ENCODE measurements at places on chromosomes 12 and 14. TPM values are rescaled to one million over a fixed set of nuclear protein-coding genes. Genes with fewer than 3 reads are reported as not detected.
A peak's percentile ranks its signal among the peaks of the same experiment; 100 is the strongest.

GRCh38 chr12:112183141-112184021, 58.0 kb downstream of the TRAFD1 start:
- no peak for DNase-seq
- peaks cover 28% of the 10 kb centered on the region for H3K4me1 ChIP-seq
- no peaks in the 10 kb centered on the region for H3K27me3 ChIP-seq

- no peak overlapping the region for H3K4me3 ChIP-seq
- peak; percentile 7 for DNase-seq
- H3K27me3 ChIP-seq: no peaks in the 10 kb centered on the region
Observed at GRCh38 chr14:95727056-95727700, 13.3 kb upstream of the TCL1A start.

DNA sequence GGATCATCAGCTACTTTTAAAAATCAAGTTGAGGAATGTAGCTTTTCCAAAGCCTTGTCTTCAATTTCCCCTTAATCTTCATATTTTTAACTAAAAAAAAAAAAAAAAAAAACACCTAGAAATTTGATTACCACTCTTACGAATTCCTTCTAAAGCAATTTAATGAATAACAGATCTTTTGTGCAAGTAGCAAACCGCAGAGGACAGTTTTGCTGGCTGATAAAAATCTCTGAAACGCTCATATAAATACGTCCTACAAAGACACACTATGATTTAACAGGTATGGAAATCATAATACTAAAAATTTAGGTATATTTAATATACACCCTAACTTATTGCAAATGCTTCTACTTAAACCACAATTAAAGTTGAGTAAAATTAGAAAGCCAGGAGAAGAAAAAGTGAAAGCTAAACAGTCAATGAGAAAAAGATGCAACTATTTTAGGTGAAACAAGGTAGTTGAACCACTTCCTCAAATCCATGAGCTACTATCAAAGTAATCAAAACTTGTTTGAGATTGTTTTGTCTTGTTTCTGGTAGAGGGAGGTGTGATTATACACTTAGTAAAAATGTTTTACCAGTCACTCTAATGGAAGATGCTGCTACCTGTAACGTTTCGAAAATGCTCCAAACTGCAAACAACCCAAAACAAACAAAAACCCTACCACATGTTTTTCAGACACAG, 2.2 kb downstream of the PAWR start:
- peak overlapping the region; percentile 52 for H3K4me3 ChIP-seq
- no peaks in the 10 kb centered on the region for H3K36me3 ChIP-seq
- DNase-seq: no peak
- H3K27ac ChIP-seq: peak overlapping the region; percentile 47

DNA sequence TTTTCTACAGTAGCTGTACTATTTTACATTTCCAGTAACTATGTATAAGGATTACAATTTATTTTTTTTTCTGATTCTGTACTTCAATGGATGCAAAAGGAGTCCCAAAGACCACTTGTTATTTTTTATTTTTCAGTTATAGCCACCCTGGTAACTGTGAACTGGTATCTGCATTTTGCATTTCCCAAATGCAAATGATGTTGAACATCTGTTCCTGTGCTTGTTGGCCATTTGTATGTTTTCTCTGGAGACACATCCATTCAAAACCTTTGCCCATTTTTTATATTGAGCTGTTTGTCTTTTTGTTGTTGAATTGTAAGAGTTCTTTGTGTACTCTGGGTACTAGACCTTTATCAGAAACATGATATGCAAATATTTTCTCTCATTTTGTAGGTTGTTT, 485.6 kb downstream of the LRIG3 start:
- DNase-seq: no peak
- no peaks in the 10 kb centered on the region for H3K36me3 ChIP-seq
- no peaks in the 10 kb centered on the region for H3K4me1 ChIP-seq
- no peaks in the 10 kb centered on the region for H3K27me3 ChIP-seq
- H3K4me3 ChIP-seq: no peak overlapping the region

GRCh38 chr14:61661471-61662400, 33.6 kb upstream of the HIF1A start:
- DNase-seq: no peak
- H3K27ac ChIP-seq: no peak overlapping the region
- no peaks in the 10 kb centered on the region for H3K27me3 ChIP-seq
- no peak overlapping the region for H3K4me3 ChIP-seq
- no peaks in the 10 kb centered on the region for H3K36me3 ChIP-seq
- H3K4me1 ChIP-seq: no peaks in the 10 kb centered on the region

DNA sequence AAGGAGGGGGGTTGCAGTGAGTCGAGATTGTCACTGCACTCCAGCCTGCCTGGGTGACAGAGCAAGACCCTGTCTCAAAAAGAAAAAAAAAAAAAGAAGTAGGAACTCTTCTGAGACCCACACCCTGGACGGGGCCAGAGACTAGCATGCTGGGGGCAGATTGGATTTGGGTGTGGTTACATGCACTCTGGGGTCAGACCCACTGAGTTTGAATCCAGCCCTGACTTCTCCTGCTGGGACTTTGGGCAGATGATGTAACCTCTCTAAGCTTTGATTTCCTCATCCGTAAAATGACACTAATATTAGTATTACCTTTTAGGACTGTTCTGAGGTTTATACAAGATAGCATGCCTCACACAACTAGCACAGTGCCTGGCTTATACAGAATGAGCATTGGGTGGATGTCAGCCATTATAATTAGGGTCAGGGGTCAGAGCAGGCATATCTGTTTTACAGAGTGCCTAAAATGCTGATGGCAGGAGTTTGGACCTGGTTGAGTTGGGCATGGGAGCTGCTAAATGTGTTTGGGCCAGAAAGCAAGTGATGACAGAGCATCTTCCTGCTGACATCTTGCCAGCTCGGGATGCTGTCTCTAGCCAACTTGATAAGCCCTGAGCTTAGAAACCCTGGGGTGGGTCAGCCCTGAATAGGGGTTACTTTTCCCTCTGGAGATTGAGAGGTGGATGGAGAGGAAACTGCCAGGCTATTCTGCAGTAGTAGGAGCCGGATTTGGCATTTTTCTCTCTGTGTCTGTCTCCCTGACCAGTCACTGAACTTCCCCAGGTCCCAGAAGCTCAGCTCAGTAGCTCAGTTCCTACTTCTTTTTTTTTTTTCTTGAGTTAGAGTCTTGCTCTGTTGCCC, 15.5 kb downstream of the TPCN1 start:
- DNase-seq: no peak
- H3K4me1 ChIP-seq: peaks cover 54% of the 10 kb centered on the region
- no peak overlapping the region for H3K4me3 ChIP-seq
- no peak overlapping the region for H3K27ac ChIP-seq

- H3K4me1 ChIP-seq: peaks cover 4% of the 10 kb centered on the region
- H3K36me3 ChIP-seq: no peaks in the 10 kb centered on the region
- DNase-seq: no peak
Observed at GRCh38 chr12:32134101-32134888, 27.6 kb downstream of the BICD1 start.

DNA sequence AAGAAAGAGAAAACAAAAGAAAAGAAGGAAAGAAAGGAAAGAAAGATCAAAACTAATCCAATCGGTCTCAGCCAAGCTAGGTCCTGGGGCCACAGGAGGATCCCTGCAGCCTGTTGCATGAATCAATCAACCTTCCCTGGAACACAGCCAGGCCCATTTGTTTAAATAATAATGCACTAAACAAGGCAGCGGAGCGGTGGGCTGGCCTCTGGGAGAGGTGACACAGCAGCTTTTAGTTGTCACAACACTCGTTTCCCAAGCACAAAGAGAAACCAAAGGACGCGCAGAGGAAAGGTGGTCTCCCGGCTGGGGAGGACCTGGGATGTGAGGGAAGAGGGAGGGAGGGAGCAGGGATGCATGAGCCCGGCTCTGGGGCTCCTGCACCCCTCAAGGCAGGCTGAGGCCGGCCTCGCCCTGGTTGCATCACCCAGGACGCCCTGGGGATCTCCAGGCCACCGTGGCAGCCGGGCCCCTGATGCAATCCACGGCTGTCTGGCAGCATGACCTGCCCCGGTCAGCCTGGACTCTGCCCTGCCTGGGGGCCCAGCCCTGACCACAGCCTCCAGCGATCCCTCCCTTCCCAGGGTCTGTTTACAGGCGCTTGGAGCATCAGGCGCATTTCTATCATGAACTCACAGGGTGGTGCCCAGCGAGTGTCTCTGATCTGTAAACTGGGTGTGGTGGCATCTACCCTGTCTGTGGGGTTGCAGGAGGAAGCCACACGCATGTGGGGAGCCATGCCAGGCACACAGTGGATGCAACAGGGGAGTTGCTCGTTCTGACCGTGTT, 32.5 kb downstream of the MMP17 start:
- H3K27me3 ChIP-seq: no peaks in the 10 kb centered on the region
- peak; percentile 25 for DNase-seq
- H3K36me3 ChIP-seq: no peaks in the 10 kb centered on the region
- peaks cover 25% of the 10 kb centered on the region for H3K4me1 ChIP-seq
- no peak overlapping the region for H3K4me3 ChIP-seq

The SLC25A47 gene
- not detected for total RNA-seq

DNA sequence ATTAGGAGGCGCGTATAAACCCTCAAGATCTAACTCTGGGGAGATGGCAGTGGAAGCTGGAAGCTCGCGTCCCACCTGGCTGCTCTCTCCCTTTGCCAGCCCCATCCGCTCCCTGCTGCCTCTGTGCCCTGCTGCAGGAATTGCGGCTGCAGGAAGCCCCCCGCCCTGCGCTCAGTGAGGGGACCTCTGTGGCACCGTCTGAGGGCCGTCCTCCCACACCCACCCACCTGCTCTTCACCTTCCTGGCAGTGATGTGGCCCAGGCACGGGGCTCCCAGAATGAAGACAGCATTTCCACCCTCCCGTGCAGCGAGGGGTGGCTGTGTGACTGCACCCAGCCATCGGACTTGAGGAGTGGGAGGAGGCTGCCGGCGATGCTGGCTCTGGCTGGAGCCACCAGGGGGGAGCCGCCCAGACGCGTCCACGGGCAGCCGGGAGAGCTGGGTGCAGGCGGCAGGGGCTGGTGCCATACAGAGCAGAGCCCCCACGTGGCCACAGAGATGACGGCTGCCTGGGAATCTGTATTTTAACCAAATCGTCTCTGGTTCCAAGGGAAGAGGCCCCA, 28.3 kb upstream of the GALNT9 start:
- H3K4me3 ChIP-seq: no peak overlapping the region
- H3K4me1 ChIP-seq: peaks cover 20% of the 10 kb centered on the region
- DNase-seq: no peak
- no peaks in the 10 kb centered on the region for H3K36me3 ChIP-seq
- no peaks in the 10 kb centered on the region for H3K27me3 ChIP-seq

The DNAI7 gene
- 9.8 TPM for total RNA-seq

The LGR5 gene
- total RNA-seq: 1.6 TPM

The SLC39A2 gene
- 0.17 TPM for total RNA-seq

GRCh38 chr14:104395276-104395675, 184.3 kb upstream of the C14orf180 start:
- H3K36me3 ChIP-seq: no peaks in the 10 kb centered on the region
- no peak overlapping the region for H3K27ac ChIP-seq
- H3K4me1 ChIP-seq: peaks cover 27% of the 10 kb centered on the region
- no peak overlapping the region for H3K4me3 ChIP-seq
- no peak for DNase-seq

DNA sequence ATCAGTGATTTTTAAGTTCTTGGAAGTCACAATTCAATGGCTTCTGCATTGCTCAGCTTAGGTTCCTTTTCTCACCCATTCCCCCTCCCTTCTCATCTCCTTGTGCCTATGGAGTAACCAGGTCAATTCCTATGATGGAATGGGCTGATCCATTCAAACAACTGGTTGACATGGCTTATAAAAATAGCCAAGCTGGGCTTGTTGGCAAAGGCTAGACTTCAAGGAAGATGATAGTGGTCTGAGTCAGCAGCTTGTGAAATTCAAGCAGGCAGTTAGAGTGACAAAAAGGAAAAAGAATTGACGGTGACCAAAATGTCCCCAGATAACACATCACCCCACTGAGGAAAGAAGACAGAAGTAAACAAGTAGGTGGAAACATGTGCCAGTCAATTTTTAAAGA, 119.9 kb upstream of the PCED1B start:
- H3K36me3 ChIP-seq: no peaks in the 10 kb centered on the region
- no peak overlapping the region for H3K4me3 ChIP-seq
- no peaks in the 10 kb centered on the region for H3K27me3 ChIP-seq
- DNase-seq: no peak
- H3K27ac ChIP-seq: no peak overlapping the region

DNA sequence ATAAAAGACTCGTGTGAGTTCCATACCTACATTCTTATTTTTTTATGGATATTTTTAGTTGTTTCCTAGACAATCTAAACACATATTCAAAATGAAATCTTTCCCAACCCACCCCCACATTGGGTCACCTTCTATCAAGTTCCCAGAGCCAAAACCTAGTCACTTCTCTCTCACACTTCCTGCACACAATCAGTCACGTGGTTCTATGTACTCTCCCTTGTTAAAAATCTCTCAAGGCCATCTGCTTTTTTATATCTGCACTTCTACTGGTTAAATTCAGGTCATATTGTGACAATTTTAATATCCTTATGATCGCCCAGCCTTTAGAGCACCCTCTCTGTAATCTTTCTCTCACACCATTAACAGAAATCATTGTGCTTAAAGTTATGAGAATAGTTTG, 175.0 kb upstream of the SYT10 start:
- no peaks in the 10 kb centered on the region for H3K27me3 ChIP-seq
- no peak overlapping the region for H3K27ac ChIP-seq
- no peaks in the 10 kb centered on the region for H3K36me3 ChIP-seq
- no peak overlapping the region for H3K4me3 ChIP-seq
- DNase-seq: no peak

DNA sequence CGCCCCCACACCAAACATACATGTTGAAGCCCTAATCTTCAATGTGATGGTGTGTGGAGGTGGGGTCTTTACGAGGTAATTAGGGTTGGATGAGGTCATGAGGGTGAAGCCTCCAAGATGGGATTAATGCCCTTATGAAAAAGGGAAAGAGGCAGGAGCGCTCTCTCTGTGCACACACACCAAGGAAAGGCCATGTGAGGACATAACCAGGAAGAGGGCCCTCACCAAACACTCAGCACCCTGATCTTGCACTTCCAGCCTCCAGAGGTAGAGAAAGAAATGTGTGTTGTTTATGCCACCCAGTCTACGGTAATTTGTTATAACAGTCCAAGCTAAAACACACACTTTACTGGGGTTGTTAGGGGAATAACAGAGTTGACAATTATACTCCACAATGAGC, 14.6 kb upstream of the PITPNM2 start:
- no peaks in the 10 kb centered on the region for H3K4me1 ChIP-seq
- no peaks in the 10 kb centered on the region for H3K27me3 ChIP-seq
- no peak overlapping the region for H3K27ac ChIP-seq
- H3K36me3 ChIP-seq: peaks cover 18% of the 10 kb centered on the region

The TDP1 gene
- 24.5 TPM for total RNA-seq

The LIN7A gene
- 41.3 TPM for total RNA-seq

GRCh38 chr14:69572841-69573135, 1.9 kb downstream of the CCDC177 start:
- no peak overlapping the region for H3K4me3 ChIP-seq
- DNase-seq: no peak
- peaks cover 22% of the 10 kb centered on the region for H3K36me3 ChIP-seq
- H3K27ac ChIP-seq: no peak overlapping the region
- H3K27me3 ChIP-seq: peaks cover 37% of the 10 kb centered on the region

- no peak overlapping the region for H3K4me3 ChIP-seq
- H3K27me3 ChIP-seq: no peaks in the 10 kb centered on the region
- DNase-seq: no peak
- no peaks in the 10 kb centered on the region for H3K4me1 ChIP-seq
- no peak overlapping the region for H3K27ac ChIP-seq
Observed at GRCh38 chr12:89389755-89390661, 37.7 kb upstream of the DUSP6 start.

Measured in spinal cord (tissue), 10 donors.